Body of pancreas (tissue), 4 donors: ENCODE measurements at places on chromosomes 12 and 14. TPM values are rescaled to one million over a fixed set of nuclear protein-coding genes. Genes with fewer than 3 reads are reported as not detected.

DNA sequence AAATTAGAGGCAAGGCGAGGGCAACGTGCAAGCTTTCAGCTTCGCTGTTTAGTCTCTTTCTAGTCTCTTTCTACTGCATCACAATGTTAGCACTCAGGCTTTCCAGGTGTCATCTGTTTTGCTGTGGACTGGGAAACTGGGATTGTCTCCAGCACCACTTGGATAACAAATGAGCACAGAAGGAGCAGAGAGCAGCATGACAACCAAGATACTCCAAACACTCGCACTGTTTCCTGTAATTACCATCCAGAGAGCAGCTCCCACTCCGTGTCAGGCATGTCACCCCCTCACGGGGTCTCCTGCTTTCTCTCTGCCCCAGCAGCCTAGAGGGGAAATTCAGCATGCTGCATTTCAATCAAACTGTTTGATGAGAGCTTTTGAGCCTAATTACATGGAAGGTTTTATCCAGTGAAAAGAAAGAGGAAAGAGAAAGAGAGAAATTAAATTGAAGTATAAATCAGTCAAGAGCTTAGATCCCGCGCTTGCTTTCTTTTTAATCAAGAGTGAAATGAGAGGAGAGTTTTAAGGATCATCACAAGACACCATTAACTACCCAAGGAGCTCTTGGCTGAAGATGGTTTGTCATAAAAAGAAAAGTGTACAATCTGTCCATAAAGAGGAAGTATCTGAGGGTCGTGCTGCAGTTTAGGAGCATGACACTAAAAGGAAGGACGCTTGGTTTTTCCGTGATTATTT lies 917.7 kb downstream of the DIO2 start:
- no peak for DNase-seq

DNA sequence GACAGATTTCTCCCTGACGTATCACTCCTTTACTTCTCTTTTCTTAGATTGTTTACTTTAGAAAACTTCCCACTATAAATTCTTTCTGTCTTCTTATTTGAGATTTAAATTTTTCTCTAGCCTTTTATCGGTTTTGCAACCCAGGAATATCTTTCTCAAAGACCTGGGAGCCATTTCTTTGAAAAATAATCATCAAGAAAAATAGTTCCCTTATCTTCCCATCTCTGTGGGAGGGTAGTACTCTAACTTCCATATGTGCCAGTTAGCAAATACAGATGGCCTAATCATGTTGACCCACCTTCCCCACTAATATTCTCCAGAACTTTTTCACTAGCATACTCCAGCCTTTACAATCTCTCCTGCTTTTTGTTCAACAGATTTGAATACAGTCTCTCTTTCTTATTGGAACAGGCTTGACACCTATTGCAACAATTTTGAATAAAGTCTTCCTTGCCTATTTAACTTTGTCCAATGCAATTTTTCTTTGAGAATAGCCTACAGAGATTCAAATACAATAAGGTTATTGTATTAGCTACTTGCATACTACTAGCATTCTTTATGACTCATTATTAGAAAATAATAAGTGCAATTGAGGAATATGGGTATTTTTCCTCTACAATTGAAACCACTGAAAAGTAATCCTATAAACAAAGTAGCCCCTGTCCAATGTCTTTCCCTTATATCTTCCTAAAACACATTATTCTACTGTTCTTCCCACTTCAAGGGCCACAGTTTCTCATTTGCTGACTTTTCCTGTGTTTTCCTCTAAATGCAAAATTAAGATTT lies 27.4 kb upstream of the KLRB1 start:
- DNase-seq: no peak

DNA sequence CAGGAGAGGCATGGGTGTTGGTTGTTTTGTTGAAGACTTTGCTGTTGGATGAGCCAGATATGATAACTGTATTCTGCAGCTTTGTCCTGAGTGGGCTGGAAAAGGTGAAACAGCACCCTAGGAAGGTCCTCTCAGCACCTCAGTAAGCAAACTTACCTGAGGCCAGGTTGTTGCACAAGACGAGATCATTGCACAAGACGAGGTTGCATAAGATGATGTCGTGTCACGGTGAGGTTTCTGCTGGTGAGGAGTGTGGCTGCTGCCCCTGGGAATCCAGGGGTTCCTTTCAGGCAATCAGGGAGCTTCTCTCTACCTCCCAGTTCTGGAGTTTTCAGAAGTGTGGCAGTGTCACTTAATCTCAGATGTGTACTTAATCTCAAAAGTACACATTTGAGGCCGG lies 85.6 kb downstream of the GLT1D1 start:
- no peak for DNase-seq

DNA sequence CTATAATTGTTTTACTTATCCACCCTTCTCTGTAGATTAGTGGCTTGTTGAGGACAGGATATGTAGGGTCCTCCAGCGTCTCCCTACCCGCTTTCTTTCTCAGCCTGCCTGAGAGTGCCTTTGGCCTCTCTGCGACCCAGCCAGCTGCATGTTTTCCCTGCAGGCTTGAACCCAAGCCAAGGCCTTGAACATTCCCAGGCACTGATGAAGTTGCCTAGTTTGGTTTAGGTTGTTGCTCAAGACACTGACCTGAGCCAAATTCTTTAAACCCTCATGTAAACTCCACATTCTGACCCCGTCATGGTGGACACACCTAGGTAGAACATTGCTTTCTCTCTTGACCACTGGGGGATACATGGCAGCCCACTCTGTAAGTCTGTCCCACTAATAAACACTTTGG lies 33.4 kb upstream of the TXNRD1 start:
- DNase-seq: peak; percentile 87

DNA sequence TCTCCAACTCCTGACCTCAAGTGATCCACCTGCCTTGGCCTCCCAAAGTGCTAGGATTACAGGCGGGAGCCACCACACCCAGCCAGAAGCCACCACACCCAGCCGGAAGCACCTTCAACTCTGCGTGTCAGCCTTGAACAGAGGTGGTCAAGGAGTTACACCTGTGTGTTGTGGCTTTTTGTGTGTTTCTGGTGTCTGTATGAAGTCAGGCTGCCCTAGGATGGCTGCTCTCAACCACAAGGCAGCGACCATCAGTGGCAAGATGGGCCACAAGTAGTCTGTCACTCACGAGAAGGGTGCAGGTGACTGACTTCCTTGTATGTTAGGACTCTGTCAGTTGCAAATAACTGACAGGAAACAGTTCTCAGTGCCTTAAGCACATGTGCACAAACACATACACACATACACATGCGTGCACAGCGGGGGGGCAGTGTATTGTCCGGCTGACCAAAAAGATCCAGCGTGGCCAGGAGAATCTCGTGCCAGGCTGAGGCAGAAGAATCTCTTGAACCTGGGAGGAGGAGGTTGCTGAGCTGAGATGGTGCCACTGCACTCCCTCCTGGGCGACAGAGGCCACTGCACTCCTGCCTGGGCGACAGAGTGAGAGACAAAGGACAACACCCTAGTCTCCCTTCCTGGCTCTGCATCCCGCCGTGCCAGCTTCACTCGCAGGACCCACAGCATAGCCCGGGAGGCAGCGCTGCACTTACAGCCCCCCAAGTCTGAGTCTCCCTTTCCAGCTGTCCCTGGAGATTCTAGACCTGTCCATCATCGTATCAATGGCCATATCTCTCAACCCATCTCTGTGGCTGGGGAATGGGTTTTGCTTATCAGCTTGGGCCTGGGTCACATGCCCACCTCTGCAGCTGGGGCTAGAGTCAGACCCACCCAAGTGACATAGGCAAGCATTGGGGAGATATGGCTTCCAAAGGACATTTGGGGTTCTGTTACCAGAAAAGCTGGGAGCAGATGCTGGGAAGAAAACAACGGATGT lies 13.7 kb downstream of the P2RX4 start:
- peak; percentile 37 for DNase-seq

- no peak for DNase-seq
Measured at GRCh38 chr12:25347716-25348592, 97.2 kb upstream of the KRAS start.

DNA sequence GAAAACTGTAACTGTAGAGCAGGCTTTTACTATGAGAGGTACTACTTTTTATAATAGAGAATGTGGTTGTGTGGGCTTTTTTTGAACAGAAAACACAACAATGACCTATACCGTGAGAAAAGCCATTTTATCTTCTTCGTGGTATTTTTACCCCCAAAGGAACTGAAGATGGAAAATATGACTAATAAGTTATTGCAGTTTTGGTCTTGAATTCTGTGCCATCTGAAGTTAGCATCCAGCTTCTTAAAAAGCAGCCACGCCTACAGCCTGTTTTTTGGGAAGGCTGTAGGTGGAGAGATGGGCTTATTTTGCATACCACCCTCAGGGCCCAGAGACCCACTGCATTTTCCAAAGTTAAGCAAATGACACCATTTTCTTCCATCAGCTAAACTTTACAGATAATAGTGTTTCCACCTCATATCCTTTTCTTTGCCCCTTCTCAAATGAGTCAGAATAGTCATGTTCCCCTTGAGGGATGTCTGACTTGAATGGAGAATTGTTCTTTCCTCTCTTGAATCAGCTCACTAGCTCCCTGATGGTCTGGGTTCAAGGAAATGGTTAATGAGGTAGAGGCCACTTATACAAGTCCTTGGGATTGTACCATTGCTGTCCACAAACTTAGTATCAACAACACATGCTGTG lies 53.0 kb downstream of the TBC1D30 start:
- no peak for DNase-seq

GRCh38 chr14:58549105-58549757 lies 88.5 kb upstream of the DACT1 start:
- DNase-seq: no peak

DNA sequence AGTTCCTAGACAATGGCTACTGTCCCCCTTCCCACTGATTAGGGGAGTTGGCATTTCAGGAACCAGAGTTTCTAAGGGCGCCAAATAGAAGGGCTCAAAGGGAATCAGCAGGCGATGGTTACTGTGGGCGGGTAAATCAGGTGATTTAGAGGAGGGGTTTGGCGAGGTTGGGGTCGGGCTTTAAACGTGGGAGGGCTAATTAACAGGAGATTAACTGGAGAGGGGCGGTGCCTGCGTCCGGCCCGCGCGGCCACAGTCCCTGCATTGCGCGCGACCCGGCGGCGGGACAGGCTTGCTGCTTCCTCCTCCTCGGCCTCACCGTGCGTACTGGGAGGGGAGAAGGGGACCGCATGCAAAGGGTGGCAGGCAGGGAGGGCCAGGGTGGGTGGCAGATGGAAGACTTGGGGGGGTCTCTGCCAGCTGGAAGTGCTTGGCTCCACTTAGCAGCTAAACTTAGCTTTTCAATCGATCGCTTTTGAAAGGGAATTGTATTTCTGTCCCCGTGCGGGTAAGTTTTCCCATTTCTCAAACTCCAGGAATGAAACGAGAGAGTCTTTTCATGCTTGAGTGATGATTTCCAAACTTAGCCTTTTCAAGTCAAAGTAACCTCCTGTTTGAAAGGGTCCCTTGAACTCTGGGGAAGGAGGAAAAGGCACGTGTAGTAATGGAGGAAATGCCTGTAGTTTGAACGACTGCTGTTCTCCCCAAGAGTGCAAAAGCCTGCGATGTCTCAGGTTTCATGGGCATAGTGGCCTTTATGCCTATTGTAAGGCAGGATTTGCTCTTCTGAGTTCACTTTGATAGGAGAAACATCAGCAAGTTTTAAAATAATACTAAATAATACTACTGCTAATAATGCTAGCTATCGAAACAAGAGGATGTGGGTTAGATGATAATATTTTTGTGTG lies at the start of gene MGST1:
TSS of gene MGST1 (plus strand) at position 255 of the 908 bp plus-strand sequence. CDS start 6,608 bp downstream, outside the sequence.
- peak; percentile 82 for DNase-seq

DNA sequence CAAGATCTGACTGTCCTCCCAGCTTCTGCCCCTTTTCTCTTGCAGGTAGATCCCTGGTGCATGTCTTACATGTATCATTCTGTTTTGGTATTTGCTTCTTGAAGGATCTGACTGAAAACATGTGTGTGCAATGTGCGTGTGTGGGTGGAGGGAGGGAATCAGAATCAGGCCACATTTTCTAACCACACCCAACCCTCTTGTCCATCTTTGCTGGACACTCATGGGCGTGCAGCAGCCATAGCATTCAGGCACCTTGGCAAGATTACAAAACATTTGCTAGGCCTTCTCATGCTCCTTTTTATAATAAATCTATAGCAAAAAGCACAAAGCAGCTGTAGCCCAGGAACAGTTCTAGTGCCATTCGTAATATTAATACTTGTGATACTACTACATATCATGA lies 233.6 kb upstream of the E2F7 start:
- DNase-seq: no peak

- no peak for DNase-seq
Measured at GRCh38 chr14:76639606-76640229, 121.5 kb upstream of the VASH1 start.

KRT1 gene
- total RNA-seq: not detected

DTX3 gene
- 4.6 TPM for total RNA-seq

P2RX2 gene
- 1.0 TPM for total RNA-seq

SERPINA9 gene
- not detected for total RNA-seq

LPCAT3 gene
- 21.5 TPM for total RNA-seq
